CD4-positive, alpha-beta T cell treated with Interleukin-12 subunit alpha and Interleukin-12 subunit beta, for 1 hour (primary cell): ENCODE measurements at places on chromosomes 16 and 17.

GRCh38 chr16:53089434-53090285 is 34.9 kb downstream of the CHD9 start:
- DNase-seq = no peak

GRCh38 chr17:30235386-30236296 is at the start of gene SLC6A4:
SLC6A4 (minus strand) TSS chr17:30235697; CDS start chr17:30221958, 13,739 bp downstream.
- no peak for DNase-seq

- peak; percentile 10 for DNase-seq
Observed at GRCh38 chr16:1420111-1420539, 422 bp downstream of the UQCC4 start.

DNA sequence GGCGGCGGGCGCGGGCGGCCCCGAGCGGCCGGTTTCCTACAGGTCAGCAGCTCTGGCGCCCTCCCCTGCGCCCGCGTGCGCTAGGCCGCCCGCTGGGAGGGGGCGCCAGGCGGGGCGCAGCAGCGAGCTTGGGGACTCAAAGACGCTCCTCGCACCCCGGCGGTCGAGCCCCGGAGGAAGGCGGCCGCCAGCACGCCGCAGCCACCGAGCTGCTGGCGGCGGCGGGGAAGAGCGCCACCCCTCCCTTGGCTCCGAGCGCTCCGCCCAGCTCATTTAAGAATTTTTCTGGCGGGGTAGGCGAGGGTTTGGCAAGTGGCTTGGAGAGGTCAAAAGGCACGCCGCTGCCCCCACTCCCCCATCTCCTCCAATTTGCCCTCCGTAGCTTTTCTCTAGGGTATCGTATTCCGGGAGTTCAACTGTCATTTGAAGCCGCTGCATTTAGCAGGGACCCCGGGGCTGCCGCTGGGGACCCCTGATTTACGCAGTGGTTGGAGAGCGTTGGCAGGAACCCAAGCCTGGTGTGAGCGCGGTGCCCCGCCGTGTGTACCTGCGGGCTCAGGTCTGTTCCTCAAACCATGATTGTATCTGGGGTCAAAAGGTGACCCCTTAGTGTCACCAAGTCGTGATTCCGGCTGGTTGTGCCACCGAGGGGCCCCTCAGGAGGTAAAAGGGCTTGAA is 59.5 kb upstream of the GSE1 start:
- peak; percentile 66 for DNase-seq

- no peak for DNase-seq
Observed at GRCh38 chr17:10899281-10899680, 61.4 kb upstream of the PIRT start.

GRCh38 chr16:88835383-88835782 is 21.4 kb downstream of the GALNS start:
- DNase-seq = no peak

- DNase-seq = no peak
Observed at GRCh38 chr16:65725156-65725845, 603.4 kb upstream of the CDH11 start.

DNA sequence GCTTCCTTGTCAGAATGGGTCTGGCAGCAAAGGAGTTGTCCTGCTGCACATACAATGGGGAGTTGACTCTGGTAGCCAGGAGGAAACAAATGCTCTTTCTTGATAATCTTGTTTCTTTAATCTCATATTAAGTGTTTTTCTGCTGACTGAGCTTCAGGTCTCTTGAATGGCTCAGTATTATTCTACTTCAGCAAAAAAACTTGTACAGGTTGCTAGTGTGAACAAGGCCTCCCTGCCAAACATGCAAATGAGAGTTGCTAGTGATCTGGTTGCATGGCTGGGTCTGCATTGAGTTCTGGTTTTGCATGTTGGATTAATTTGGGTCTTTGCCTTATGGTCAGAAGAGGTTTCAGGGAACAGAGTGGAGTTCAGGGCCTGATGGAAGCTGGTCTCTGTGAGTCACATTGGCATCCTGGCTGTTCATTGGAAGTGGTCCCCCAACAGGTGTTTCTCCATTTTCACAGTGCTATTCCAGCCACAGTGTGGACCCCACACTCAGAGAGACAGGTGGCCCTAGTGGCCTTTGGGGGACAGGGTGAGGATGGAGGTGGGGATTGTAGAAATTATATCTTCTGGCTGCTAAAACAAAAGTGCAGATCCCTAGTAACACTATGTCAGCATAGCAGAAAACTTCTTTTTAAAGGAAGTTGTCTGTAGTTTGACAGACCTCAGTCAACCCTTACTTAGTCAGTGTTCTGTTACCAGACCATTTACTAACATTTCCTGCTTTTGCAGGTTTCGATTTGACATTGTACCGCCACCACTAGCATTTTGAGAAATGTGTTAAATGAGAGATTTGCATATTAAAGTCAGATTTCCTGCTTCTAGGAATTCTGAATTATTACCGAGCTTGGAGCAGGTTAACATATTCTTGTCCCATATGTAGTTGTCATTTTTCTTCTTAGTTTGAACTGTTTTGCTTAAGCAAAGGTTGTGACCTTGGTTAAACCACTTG is 47.1 kb downstream of the EPN2 start:
- DNase-seq = peak; percentile 7

DNA sequence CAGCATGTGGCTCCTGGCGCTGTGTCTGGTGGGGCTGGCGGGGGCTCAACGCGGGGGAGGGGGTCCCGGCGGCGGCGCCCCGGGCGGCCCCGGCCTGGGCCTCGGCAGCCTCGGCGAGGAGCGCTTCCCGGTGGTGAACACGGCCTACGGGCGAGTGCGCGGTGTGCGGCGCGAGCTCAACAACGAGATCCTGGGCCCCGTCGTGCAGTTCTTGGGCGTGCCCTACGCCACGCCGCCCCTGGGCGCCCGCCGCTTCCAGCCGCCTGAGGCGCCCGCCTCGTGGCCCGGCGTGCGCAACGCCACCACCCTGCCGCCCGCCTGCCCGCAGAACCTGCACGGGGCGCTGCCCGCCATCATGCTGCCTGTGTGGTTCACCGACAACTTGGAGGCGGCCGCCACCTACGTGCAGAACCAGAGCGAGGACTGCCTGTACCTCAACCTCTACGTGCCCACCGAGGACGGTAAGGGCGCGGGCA is 645 bp downstream of the NLGN2 start:
- peak; percentile 51 for DNase-seq

DNA sequence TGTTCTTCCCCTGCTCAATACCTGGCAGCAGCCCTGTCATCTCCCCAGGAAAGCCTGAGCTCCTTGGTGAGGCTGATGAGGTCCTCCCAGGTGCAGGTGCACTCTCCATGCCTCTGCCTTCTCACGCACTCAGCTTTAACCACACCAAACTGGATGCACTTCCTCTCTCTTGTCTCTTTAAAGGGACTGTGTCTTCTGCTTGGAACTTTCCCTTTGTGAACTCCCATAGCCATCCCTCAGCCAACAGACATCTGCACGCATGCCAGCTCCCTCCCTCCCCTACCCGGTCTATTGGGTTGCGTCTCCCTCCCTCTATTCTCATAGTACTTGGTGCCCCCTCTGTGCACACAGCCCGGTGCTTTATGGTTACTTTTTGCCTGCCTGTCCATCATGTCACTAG is 231.2 kb downstream of the MSI2 start:
- no peak for DNase-seq

DNA sequence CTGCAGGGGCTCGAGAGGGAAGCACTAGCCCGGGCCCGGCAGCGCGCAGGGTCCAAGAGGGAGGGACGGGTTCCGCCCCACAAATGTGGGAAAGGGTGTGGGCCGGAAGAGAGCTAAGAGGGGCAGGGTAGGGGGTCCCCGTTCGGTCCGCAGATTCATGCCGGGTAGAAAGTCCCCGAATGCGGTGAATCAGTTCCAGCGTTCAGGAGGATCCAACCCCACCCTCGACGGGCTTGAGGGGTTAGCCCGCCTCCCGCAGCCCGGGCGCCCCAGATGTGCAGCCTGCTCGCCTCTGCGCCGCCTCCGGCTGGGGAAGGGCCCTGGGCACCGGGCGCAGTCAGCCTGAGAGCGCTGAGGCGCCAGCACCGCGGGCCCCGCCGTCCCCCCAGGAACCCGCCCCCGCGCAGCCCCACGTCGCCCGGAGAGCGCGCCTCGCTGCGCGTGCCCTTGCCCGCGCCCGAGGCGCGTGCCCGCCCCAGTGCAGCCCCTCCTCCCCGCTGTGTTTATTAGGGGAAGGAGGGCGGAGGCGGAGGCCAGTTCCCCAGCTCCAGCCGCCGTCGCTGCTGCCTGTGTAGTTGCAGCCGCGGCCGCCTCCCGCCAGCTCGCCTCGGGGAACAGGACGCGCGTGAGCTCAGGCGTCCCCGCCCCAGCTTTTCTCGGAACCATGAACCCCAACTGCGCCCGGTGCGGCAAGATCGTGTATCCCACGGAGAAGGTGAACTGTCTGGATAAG is at the start of gene LASP1:
TSS of gene LASP1 (plus strand) at position 533 of the 733 bp plus-strand sequence. CDS start at position 665, 132 bp downstream.
- peak; percentile 91 for DNase-seq

GRCh38 chr17:17694169-17695081 is 13.2 kb downstream of the RAI1 start:
- DNase-seq = peak; percentile 76

- no peak for DNase-seq
Observed at GRCh38 chr16:62190426-62190825, 154.2 kb upstream of the CDH8 start.

- no peak for DNase-seq
Observed at GRCh38 chr16:80231121-80231520, 309.7 kb upstream of the DYNLRB2 start.

DNA sequence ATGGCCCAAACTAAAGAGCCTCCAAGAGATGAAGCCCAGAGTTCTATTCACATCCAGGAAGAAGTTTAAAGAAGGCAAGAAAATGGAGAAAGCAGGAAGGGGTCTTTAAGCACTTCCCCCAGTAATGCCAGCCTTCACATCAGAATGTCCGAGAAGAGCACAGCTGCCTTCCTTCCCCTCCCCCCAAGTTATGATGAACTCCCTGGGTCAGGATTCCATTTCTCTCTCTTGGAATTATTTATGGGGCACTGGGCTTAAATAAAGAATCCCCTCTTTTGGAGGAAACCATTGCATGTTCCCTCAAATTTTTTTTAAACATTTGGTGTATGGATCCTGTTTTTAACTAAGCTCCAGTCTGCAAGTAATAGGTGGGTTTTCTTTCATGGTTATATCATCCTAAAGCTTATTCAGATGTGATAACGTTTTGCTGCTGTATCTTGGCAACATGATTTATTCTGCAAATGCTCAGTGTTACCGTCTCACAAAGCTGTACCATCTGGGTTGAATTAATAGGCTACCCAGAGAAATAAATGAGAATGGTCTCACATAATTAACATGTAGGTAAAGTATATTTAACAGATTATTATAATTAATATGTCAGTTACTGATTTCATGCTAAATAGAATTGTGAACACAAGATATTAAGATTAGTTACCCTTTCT is 160.9 kb upstream of the TOX3 start:
- DNase-seq = no peak

- DNase-seq = peak; percentile 50
Observed at GRCh38 chr16:3789375-3790099, 72.2 kb upstream of the TRAP1 start.

- DNase-seq = no peak
Observed at GRCh38 chr17:77264617-77265230, 124.0 kb downstream of the SEC14L1 start.

DNA sequence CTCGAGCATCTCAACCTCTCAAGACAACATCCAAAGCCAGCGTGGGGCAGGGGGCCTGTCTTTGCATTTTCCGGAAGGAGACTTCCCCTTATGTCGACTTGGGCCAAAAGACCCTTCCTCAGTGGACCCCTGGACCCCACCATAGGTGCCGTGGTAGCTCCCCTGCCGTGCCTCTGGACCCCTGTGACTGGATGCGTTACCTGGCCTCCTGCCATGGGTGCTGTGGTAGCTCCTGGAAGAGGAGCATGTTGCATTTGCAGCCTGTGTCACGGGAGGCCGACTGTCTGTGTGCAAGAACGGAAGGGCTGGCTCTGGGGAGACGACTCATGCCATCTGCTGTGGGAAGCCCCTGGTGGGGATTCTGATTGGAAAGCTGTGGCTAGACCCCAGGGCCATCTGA is 130.1 kb downstream of the FOXL1 start:
- no peak for DNase-seq

DNA sequence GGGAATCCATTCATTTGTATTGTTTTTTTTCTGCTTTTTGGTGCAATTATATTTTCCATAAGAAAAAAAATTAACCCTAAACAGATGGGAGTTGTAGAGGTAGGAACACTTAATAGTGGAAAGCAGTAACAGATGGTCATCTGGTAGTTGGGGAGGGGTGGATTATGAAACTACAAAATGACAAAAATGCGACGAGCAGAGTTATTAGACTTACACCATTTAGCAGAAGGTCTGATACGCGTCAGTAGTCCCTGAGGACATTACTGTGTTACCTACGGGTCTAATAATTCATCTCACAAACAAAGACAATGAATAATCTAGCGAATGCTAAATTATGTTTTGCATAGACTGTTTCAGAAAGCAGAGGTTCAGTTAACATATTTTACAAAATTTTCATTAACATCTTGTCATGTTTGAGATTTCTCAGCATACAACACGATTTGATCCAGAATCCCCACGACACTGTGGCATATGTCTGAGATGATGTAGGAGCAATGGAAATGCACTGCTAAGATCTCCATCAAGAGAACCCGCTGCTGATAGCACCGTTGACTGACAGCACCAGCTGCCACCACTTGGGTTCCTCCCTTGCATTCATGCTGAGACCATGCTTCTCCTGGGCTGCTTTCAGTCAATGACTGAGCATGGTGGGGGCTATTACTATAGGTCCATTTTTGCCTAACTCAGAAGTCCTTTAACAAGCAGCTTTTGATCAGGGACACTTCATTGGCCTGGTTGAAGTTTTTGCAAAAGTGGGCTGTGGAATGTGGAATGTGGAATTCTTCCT is 182.2 kb upstream of the CPHXL start:
- no peak for DNase-seq

GRCh38 chr16:74485916-74486315 is 64.6 kb upstream of the CLEC18B start:
- DNase-seq = no peak

DNA sequence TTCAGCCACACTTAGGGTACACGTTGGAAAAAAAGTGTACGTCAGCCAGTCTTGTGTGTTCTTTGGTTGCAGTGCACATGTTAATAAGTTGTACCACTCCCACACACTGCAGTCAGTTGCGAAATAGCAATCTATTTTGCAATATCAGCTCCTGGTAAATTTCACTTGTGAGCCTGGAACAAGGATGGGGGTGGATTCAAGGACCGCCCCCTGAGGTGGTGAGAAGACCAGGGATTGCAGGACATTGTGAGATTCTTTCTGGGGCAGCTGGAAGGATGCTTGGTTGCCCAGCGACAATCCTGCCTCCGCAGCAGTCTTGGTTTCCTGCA is 78.6 kb upstream of the ZFHX3 start:
- DNase-seq = no peak

DNA sequence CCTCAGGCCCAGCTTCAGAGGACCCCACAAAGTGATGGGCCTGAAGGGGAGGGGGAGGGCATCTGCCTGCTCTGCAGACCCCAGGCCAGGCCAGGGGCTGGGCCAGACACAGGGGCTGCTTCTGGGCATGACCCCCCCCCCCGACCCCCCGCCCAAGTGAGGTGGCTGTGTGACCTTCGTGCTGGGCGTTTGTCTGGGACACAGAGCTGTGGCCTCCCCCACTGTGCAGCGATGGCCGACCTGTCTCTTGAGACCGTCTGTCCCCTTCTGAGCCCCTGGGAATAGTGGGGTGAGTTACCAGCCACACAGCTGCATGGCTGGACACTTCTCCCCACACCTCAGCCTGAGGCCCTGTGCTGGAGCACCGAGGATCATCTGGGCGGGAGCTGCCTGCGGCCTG is 34.8 kb upstream of the GNG13 start:
- no peak for DNase-seq
